Cardiac muscle cell (in vitro differentiated cells and primary cell): ENCODE measurements at places on chromosomes 12 and 14. TPM values are rescaled to one million over a fixed set of nuclear protein-coding genes. Genes with fewer than 3 reads are reported as not detected.
A peak's percentile ranks its signal among the peaks of the same experiment; 100 is the strongest.

DNA sequence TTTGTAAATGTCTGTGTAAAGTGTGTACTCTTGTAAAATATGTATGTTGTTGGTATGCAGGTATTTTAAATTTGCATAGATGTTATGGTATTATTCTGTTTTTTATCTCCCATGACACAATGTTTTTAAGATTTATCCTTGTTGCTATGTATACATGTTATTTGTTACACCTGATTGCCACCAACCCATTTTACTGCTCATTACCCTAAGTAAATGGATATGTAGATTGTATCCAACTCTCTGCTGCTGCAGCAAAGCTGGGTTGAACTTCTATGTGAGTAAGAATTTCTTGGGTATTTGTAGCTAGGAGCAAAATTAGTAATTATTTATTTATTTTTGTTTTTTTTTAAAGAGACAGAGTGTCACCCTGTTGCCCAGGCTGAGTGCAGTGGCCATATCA, 6.2 kb downstream of the APAF1 start:
- DNase-seq = no peak

GRCh38 chr12:103915306-103915705, 14.9 kb upstream of the HSP90B1 start:
- no peak for DNase-seq

DNA sequence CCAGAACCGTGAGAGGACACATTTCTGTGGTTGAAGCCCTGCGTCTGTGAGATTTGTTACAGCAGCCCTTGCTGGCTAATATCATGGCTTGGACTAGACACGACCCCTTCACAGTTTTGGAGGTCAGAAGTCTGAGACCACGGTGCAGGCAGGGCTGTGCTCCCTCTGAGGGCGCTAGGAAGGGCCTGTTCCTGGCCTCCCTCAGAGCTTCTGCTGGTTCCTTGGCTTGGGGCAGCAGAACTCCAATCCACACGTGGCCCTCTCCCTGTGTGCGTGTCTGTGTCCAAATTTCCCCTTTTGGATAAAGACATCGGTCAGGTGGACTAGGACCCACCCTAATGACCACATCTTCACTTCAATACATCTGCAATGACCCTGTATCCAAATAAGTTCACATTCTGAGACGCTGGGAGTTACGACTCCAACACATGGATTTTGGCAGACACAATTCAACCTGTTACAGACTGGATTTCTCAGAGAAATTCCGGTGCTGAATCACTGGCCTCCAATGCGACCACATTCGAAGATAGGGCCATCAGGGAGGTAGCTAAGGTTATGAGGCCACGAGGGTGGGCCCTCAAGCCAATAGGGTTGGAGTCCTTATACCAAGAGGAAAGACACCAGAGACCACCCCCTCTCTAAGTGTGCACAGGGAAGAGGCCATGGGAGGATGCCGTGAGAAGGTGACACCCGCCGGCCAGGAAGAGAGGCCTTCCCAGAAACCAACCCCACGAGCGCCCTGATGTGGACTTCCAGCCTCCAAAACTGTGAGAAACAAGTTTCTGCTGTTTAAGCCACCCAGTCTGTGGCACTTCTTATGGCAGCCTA, 43.6 kb upstream of the PPP2R5C start:
- DNase-seq = no peak

GRCh38 chr12:56898938-56899337, 35.3 kb downstream of the SDR9C7 start:
- DNase-seq = no peak

DNA sequence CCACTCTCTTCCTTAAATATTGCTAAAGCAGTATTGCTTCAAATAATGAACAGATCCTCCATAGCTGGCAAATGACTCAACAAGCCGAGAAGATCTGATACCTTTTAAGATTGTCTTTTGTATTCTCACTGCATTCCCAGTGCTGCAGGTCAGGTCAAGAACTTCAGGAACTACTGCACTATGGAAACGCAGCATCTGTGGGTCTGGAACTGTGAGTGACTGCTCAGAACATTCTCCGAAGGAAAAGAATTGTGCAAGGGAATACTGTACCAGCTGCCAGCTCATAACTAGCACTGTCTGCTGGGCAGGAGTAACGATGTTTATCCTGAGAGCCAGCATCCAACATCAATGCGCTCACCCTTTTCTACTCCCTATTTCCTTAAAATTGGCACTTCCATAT, 348.0 kb upstream of the SOX5 start:
- DNase-seq = no peak

- no peak for DNase-seq
Observed at GRCh38 chr12:30329281-30329680, 366.4 kb downstream of the IPO8 start.

- no peak for DNase-seq
Observed at GRCh38 chr14:65237023-65237814, 134.9 kb upstream of the MAX start.

DNA sequence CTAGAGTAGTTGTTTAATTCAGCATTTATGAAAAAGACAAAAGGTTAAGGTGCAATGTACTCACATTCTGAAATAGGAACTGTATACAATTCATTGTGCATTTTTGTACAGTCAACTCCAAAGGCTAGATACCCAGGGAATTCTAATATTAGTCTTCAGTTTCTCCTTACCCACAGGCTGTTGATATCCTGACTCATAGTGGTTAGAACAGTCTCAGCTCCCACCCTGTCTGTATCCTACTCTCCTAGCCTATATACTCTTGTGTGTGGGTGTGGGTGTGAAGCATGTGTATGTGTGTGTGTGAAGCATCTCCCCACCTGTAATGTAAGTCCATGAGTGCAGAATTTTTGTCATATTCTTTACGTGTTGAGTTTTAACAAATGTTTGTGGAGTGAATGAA, 229.5 kb downstream of the NAV3 start:
- no peak for DNase-seq

LDHB gene
- 842 and 1,015 TPM in 2 replicates for total RNA-seq

- peak; percentile 44 for DNase-seq
Observed at GRCh38 chr14:53306911-53307310, 153.8 kb upstream of the DDHD1 start.

ACAD10 gene
- total RNA-seq = 32.8 and 46.8 TPM in 2 replicates

EIF2B1 gene
- total RNA-seq = 129 and 144 TPM in 2 replicates

DNA sequence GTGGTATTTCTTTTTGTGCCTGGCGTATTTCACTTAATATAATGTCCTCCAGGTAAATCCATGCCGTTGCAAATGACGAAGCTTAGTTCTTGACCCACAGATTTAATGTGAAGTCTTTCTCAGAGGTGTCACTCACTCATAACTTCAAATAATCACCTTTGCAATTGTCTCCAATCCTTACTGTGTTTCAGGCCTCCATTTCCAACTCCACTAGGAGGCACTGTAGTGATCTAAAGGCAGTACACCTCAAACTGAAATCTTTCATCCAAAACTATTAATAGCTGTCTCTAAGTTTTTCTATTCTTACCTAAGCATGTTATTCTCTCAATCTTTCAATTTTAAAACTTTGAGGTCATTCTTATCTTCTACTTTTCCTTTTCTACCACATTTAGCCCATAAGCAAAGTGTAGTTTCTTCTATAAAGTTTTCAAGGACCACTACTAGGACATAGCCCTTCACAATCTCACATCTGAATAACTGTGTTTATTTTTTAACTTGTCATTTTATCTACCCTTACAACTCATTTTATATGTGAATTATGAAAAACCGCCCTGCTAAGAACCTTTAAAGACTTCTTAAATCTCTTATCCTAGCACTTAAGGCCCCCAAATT, 25.5 kb upstream of the FBXO34 start:
- peak; percentile 47 for DNase-seq

GRCh38 chr12:106692896-106693820, 81.3 kb upstream of the RIC8B start:
- no peak for DNase-seq

GRCh38 chr14:68634332-68634731, 158.5 kb downstream of the ZFP36L1 start:
- DNase-seq = no peak

- no peak for DNase-seq
Observed at GRCh38 chr12:49332441-49332861, 4.5 kb downstream of the C1QL4 start.

- DNase-seq = peak; percentile 61
Observed at GRCh38 chr14:35818346-35819115, 7.6 kb upstream of the BRMS1L start.

GRCh38 chr12:11725686-11726085, 76.2 kb downstream of the ETV6 start:
- DNase-seq = no peak

DNA sequence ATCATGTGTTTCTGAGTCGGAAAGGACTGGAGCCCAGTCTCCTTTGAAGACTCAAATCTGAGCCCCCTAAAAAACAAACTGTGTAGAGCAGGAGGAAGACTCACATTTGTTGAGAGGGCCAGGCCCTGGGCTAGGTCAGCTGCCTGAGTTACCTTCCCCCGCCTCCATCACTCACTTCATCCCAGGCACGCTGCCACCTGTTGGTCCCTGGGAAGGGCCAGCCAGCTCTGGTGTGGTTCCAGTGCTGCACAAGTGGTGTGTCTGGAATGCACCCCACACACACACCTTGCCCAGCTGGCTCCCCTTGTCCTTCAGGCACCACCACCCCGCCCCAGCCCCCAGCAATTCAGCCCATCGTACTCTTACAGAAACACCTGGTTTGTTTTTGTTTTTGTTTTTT, 9.0 kb downstream of the MVK start:
- DNase-seq = no peak

SMOC1 gene
- 10.0 and 24.7 TPM in 2 replicates for total RNA-seq

GRCh38 chr12:1766110-1766509, 54.3 kb upstream of the LRTM2 start:
- no peak for DNase-seq

DNA sequence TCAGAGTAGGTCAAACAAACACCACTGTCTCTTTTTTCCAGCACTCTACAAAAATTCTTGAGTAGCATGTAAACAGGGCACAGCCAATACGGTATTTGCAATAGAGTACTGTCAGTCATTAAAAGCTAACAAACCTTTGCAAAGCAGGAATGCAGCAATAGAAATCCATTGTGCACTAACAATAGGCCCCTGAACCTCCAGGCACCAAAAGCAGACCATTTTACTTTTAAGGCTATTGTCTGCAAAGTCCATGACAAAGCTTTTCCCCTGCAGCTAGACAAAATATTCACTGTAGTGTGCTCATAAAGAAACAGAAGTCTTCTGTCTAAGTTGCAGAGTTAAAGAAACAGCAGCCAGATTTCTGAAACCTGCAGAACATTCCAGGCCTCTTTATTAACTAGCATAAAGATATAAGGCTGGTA, 191.9 kb downstream of the SOX5 start:
- DNase-seq = peak; percentile 3

DNA sequence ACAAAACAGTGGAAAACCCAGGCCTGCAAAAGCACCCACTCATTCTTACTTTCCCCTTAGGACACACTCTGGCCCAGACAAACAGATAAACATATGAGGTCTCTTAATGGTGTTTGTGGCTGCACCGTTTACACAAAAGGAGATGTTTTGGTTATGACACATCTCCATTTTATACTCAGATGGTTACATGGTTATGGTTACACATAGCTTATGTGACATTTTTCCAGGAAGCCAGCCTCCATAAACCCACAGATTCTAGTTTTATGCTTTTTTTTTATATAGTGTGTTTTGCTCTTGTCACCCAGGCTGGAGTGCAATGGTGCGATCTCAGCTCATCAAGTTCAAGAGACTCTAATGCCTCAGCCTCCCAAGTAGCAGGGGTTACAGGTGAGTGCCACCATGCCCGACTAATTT, 3.5 kb upstream of the KLRD1 start:
- DNase-seq = no peak

SYT10 gene
- 1.4 and 1.8 TPM in 2 replicates for total RNA-seq

GRCh38 chr14:26996246-26996645, 398.4 kb upstream of the NOVA1 start:
- DNase-seq = no peak

GRCh38 chr12:56104815-56105608, 653 bp downstream of the PA2G4 start:
- DNase-seq = peak; percentile 44

DNA sequence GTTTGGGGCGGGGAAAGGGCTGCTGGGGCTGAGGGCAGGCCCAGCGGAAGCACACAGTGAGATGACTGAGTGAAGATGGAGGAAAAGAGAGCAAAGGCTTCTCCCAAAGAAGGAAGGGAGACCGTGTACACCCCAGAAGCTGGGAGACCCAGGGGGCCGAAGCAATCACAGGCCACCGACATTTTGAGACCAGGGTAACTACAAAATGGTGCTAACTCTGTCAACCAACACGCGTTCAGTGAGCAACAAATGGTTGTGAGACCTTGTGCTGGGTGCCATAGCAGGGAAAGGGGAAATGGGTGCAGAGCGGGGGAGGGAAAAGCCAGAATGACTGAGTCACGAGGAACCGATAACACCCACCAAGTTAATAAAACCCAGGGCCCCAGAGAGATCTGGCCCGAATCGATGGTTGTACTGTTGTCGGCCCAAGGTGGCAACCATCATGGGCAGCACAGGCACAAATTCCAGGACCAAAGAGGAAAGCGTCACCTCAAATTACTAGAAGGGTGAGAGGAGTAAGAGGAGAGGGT, 50.3 kb downstream of the CDC42BPB start:
- DNase-seq = no peak
